Glutamatergic neuron (in vitro differentiated cells): ENCODE measurements at places on chromosomes 6 and 20. TPM values are rescaled to one million over a fixed set of nuclear protein-coding genes. Genes with fewer than 3 reads are reported as not detected.

DNA sequence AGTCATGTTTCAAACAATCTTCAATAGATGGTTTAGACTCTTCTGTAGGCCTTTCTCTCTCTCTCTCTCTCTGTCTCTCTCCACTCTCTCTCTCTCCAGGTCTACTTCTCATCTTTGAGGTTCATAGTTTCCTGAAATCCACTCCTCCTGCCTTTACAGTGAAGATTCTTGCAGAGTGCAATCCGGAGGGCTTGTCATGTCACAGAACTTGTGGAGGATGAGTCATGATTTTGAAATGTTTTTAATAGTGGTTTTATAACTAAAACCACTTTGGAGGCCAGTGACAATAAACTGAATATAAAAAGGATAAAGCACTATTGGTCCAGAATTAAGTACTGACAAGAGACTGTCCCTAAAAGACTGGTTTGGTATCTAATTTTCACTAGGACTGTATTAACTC lies 156.3 kb downstream of the KIF6 start:
- no peaks in the 10 kb centered on the region for H3K4me1 ChIP-seq
- no peak overlapping the region for H3K4me3 ChIP-seq
- H3K27me3 ChIP-seq = no peaks in the 10 kb centered on the region
- H3K36me3 ChIP-seq = no peaks in the 10 kb centered on the region

- peaks cover 9% of the 10 kb centered on the region for H3K27me3 ChIP-seq
- DNase-seq = no peak
- H3K27ac ChIP-seq = no peak overlapping the region
- peaks cover 32% of the 10 kb centered on the region for H3K4me1 ChIP-seq
These were observed 25.0 kb downstream of the HEBP2 start for GRCh38 chr6:138428944-138429598.

DNA sequence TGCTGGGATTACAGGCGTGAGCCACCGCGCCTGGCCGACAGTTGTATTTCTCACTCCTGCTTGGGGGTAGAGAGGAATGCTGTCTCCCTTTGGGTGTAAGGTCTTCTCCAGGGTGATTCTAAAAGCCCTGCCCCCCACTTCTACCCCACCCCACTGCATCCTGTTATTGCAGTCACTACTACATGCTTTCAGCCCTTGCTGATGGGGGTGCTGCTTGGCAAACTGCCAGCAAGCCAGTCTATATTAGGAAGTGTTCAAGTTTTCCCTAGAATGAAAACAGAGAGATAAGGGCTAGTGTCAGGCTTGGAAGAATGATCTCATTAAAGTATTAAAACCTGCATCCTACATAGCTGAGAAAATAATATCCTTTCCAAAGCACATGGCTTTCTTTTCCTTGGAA lies 31.3 kb downstream of the TTI1 start:
- peaks cover 22% of the 10 kb centered on the region for H3K4me1 ChIP-seq
- no peak overlapping the region for H3K4me3 ChIP-seq
- no peak for DNase-seq
- H3K36me3 ChIP-seq = peaks cover 8% of the 10 kb centered on the region

DNA sequence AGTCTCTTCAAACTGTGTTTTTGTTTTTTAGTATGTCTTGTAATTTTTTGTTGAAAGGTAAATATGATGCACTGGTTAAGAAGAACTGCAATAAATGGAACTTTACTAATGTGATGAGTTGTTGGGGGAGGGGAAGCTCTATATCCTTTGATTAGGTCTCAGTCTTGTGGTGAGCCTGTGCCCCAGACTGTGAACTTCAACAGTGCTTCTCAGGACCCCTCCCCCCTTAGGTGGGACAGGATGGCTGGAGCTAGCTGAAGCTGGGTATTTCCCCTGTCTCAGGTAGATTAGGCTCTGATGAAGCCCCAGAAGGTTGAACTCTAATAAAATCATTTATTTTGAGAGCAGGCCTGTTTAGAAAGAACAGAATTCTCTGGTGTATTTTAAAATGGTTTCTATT lies 31.4 kb upstream of the TASP1 start:
- no peak for DNase-seq
- H3K27me3 ChIP-seq = no peaks in the 10 kb centered on the region
- no peak overlapping the region for H3K27ac ChIP-seq

DNA sequence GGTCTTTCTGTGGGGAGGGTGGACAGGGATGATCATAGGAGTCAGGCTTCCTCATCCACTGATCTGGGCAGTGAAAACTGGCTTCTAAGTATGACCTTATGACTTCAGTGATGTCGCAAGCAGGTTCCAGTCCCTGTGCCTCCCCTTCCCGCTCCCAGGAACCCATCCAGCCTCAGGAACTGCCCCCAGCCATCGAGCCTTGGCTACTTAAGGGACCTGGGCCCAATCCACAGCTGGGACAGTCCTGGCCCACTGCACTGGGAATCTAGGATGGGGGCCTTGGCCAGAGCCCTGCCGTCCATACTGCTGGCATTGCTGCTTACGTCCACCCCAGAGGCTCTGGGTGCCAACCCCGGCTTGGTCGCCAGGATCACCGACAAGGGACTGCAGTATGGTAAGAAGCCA lies at the start of gene LBP:
Gene LBP (plus strand): TSS at position 236 of the 405 bp plus-strand sequence. CDS start 35 bp downstream, at position 271.
- H3K4me1 ChIP-seq = peaks cover 21% of the 10 kb centered on the region
- no peaks in the 10 kb centered on the region for H3K27me3 ChIP-seq
- no peaks in the 10 kb centered on the region for H3K36me3 ChIP-seq
- H3K4me3 ChIP-seq = no peak within 1 kb of the TSS

- H3K4me3 ChIP-seq = no peak overlapping the region
- no peak overlapping the region for H3K27ac ChIP-seq
- no peak for DNase-seq
- H3K27me3 ChIP-seq = no peaks in the 10 kb centered on the region
- no peaks in the 10 kb centered on the region for H3K36me3 ChIP-seq
These were observed 8.7 kb downstream of the GCM1 start for GRCh38 chr6:53139841-53140413.

- H3K4me3 ChIP-seq = no peak overlapping the region
- peaks cover 6% of the 10 kb centered on the region for H3K27me3 ChIP-seq
- no peak for DNase-seq
- H3K27ac ChIP-seq = no peak overlapping the region
- H3K36me3 ChIP-seq = no peaks in the 10 kb centered on the region
These were observed 156.5 kb upstream of the FOXA2 start for GRCh38 chr20:22740829-22741228.

- H3K4me1 ChIP-seq = peaks cover 6% of the 10 kb centered on the region
- DNase-seq = peak; percentile 50
- no peak overlapping the region for H3K4me3 ChIP-seq
- peaks cover 5% of the 10 kb centered on the region for H3K36me3 ChIP-seq
- H3K27ac ChIP-seq = no peak overlapping the region
These were observed 79.0 kb upstream of the SPACA1 start for GRCh38 chr6:87968435-87969278.

- no peak overlapping the region for H3K4me3 ChIP-seq
- H3K27me3 ChIP-seq = no peaks in the 10 kb centered on the region
- H3K36me3 ChIP-seq = no peaks in the 10 kb centered on the region
These were observed 131.4 kb downstream of the EDN1 start for GRCh38 chr6:12421596-12421995.

- H3K4me1 ChIP-seq = peaks cover 2% of the 10 kb centered on the region
- no peaks in the 10 kb centered on the region for H3K36me3 ChIP-seq
- H3K27ac ChIP-seq = no peak overlapping the region
- H3K27me3 ChIP-seq = no peaks in the 10 kb centered on the region
These were observed 39.7 kb downstream of the MAP3K5 start for GRCh38 chr6:136752554-136752953.

DNA sequence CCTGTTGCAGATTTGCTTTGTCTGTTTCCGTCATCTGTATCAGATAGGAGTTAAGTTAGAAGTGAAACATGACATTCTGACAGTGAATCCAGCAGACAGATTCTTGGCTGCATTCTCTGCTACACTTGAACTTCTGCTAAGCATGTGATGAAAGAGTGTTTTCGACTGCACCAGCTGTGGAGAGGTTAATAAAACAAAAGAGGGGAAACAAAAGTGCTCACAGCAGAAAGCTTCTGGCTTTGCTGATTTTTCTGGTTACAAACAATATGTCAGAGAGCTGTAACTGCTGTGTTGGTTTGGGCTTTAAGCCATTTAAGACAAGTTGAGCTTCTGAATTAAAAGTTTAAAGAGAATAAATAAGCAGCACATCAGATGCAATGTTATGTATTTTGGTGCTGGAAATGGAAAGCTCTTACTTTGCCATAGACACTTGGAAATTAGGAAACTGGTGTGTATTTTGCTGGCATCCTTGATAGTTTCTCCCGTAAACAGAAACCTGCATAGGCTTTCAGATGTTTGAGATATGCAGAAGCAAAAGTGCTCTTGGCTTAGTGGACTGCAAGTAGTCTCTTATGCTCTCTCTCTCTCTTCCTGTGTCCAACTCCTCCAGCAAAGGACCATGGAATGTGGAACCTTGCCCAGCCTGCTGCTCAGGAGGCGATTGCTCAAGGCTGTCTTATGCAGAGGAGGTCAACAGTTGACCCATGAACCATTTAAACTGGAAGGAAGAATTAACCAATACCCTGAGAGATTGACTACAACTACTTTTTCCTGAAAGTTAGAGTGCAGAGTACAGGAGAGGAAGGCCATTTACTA lies 104.9 kb downstream of the RPS12 start:
- no peaks in the 10 kb centered on the region for H3K4me1 ChIP-seq
- H3K27me3 ChIP-seq = no peaks in the 10 kb centered on the region
- no peak for DNase-seq
- H3K27ac ChIP-seq = no peak overlapping the region
- no peak overlapping the region for H3K4me3 ChIP-seq
- no peaks in the 10 kb centered on the region for H3K36me3 ChIP-seq

- H3K27me3 ChIP-seq = peaks cover 63% of the 10 kb centered on the region
- no peak overlapping the region for H3K4me3 ChIP-seq
- no peak for DNase-seq
- no peak overlapping the region for H3K27ac ChIP-seq
These were observed 23.1 kb downstream of the TFAP2A start for GRCh38 chr6:10391799-10392198.

- no peaks in the 10 kb centered on the region for H3K36me3 ChIP-seq
- DNase-seq = no peak
- no peak overlapping the region for H3K4me3 ChIP-seq
These were observed 243.6 kb downstream of the KHDRBS2 start for GRCh38 chr6:62042429-62042828.

DNA sequence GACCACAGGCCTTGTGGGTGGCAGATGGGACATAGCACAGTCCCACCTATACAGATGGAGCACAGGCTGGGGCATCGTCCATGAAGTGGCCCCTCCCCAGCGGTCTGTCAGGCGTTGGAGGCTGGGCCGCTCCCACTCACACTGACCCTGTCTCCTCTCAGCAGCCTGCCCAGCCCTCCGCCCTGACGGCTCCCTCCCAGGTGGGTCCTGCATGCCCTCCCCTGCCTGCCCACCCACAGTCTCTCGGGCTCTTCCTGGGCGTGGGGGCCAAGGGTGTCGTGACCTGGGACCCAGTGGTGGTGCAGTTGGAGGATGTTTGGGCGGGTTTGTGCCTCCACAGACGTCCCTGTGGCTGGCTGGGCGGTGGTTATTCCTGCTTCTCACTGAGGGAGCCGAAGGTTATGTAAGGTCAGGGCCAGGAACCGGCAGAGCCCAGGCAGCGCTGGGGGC lies 22.3 kb downstream of the COL20A1 start:
- H3K4me1 ChIP-seq = peaks cover 3% of the 10 kb centered on the region
- peak; percentile 33 for DNase-seq
- H3K27ac ChIP-seq = no peak overlapping the region
- no peaks in the 10 kb centered on the region for H3K36me3 ChIP-seq
- H3K4me3 ChIP-seq = no peak overlapping the region
- H3K27me3 ChIP-seq = peaks cover 8% of the 10 kb centered on the region

DNA sequence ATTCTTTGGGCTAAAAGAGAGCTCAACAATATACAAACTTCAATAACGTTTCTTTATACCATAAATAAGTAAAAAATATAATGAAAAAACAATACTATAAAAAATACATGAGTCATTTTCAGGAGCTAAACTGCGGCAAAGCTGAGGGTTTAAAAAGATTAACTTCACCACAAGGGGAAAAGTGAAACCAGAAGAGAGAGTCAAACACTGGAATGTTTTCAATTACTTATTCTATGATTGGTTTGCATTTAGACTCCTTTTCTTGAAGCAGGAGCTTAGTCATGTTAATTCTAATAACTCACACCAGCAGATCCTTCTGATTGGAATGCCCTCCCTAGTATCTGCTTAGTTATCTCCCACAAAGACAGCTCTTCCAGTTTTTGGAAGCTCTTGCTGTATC lies 627.3 kb downstream of the UTRN start:
- DNase-seq = no peak
- H3K4me3 ChIP-seq = no peak overlapping the region
- no peaks in the 10 kb centered on the region for H3K27me3 ChIP-seq

DNA sequence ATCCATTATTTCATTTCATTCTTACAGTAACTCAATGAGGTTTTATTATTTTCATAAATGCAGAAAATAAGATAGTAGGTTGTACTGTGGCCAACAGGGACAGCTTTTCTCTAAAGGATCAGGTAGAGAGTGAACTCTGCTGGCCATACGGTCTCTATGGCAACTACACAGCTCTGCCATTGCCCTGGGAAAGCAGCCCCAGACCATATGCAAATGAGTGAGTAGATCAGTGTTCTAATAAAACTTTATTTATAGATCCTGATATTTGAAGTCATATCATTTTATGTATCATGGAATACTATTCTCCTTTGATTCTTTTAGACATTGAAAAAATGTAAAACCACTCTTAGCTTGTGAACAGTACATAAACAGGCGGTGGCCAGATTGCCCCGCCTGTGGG lies 192.5 kb upstream of the RREB1 start:
- no peak overlapping the region for H3K27ac ChIP-seq
- peaks cover 1% of the 10 kb centered on the region for H3K27me3 ChIP-seq
- peaks cover 17% of the 10 kb centered on the region for H3K4me1 ChIP-seq
- H3K4me3 ChIP-seq = no peak overlapping the region
- DNase-seq = no peak

DNA sequence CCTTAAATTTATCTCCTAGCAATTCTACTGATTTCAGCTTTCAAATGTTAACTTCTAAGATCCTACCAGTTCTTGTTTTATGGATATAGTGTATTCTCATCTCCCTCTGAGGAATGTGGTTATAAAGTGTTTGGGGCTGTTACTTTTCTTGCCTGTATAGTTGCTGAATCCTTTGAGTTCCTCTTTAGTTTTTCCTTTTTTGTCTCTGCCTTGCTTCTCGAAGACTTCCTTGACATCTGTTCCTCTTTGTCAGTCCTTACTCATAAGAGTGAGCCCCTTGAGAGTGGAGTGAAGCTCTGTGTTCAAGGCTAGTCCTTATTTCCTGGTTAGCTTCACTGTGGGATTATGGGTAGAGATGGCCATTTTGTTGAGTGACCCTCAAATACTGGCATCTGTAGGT lies 84.6 kb downstream of the ELOVL4 start:
- H3K27ac ChIP-seq = peak overlapping the region; percentile 30
- H3K4me1 ChIP-seq = peaks cover 36% of the 10 kb centered on the region
- no peak for DNase-seq
- no peaks in the 10 kb centered on the region for H3K27me3 ChIP-seq
- no peaks in the 10 kb centered on the region for H3K36me3 ChIP-seq

Gene VNN1
- not detected for total RNA-seq

Gene FERMT1
- 0.29 TPM for total RNA-seq

Gene BANF2
- not detected for total RNA-seq

Gene OTOR
- not detected for total RNA-seq

Gene SYNGAP1
- total RNA-seq = 75.1 TPM

Gene ZNF184
- 10.8 TPM for total RNA-seq

Gene CITED2
- 66.5 TPM for total RNA-seq

Gene TRIM38
- 0.05 TPM for total RNA-seq
